ENCODE measurements at places on chromosomes 7 and 10.

DNA sequence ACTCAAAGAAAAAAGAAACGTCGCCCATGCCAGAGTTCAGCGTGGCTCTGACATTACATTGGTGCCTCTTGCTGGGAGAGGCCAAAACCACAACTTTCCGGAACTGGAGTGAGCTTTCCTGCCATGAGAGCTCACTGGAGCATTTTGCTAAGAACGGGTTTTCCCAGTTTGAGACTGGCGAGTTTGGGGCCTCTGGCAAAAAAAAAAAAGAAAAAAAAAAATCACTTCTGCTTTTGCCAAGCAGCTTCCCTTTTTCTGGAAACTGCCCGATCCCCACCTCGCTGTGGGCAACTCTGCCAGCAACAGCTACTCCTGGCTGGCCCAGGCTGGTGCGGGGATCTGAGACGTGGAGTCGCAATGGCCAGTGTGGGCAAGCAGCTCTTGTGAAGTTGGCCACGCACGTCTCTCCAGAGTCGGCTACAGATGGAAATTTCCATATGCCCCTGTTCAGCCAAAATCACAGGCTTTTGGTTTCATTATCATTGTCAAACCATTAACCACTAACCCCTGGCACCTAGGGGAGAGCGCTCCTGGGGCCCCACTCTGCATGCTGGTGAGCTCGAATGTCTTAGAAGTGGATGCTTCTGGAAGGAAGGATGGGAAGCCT lies 25.7 kb downstream of the PRKAG2 start:
- DNase-seq, result no peak

- DNase-seq, result no peak
Observed at GRCh38 chr7:70439651-70440050, 692.3 kb upstream of the GALNT17 start.

- no peak for DNase-seq
Observed at GRCh38 chr7:409339-410281, 110.0 kb downstream of the PDGFA start.

- no peak for DNase-seq
Observed at GRCh38 chr10:112519133-112519761, 72.2 kb downstream of the VTI1A start.

- no peak for DNase-seq
Observed at GRCh38 chr7:99387912-99388311, 13.4 kb downstream of the ARPC1B start.

DNA sequence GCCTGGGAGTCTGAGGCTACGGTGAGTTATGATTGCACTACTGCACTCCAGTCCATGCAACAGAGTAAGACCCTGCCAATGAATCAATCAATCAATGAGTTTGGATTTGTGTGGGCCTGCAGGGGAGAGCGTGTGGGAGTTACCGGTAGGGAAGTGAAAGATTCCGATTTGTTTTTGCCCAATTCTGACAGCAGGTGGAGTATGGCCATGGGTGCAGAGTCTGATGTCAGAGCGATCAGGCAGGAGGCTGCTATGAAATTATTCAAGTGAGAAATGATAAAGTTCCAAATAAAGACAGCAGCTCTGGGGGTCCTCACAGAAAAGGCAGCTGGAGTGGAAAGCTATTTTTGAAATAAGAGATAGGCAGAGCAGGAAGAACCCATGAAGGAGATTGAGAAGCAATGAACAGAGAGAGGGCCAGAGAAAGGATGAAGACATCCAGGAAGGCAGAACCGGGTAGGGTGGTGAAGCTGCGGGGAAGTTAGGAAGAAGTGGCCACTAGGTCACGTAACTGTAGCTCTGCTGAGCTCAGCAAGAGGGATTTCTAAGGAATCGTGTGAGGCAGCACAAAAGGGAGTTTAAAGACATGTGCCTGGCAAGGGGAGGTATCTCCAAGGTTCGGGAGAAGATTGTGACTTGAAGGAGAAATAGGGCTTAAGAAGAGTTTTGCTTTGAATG lies 93.7 kb upstream of the NMT2 start:
- DNase-seq, result peak; percentile 44

DNA sequence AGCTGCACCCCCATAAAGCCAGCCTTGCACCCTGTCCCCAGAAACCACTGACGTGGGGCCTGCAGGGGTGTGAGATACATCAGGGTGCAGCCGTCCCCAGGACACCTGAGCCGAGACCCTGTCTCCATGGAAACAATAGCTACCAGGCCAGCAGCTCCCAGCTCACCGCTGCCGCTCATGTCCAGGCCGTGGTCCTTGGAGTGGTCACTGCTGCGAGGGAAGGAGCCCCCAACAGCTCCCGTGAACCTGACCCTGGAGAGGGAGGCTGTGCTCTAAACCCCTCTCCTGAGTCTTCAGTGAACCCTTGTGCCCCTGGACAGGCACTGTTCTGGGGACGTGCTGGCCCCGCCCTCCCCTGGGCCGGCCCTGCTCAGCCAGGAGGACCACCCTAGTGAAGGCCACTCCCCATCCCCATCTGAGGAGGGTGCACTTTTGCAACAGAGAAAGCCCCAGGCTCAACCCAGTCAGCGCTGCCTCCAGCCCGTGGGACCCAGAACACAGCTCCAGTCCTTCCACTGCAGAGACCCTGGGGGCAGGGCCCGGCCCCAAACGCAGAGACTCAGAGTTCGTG lies 19.6 kb upstream of the INPP5A start:
- peak; percentile 15 for DNase-seq

DNA sequence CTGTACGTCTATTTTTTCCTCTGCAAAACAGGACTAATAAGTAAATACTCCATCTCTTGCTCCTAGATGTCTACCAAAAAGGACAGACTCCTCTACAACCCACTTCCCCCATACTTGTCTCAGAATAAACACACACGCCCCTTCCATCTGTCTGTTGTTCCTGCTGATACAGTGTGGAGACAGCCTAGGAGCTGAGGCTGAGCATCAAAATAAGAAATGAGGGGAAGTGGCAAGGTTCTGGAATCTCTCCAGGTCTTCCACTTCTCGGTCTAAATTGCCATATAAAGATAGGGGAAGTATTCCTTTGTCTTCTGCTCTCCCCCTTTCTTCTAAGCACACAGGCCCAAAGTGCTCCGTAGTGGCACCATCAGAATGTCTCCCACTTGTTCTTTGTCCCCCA lies 30.8 kb upstream of the VSIR start:
- no peak for DNase-seq

DNA sequence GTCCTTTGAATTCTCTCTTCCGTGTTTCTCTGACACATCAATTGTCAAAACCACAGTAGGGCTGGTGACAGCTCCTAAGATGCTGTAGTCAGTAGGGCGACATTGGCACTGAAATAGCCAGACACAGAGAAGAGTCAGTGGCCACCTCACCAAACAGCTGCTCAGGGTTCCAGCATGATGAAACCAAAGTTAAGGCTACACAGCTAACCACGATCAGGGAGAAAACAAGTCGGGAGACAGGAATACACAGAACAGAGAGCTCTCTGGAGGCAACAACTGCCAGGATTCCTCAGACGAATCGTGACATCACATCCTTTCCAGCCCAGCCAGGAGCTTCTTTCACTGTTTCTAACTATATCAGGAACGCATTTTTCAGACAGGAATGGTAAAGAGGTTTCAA lies 922.2 kb downstream of the SORCS1 start:
- DNase-seq, result no peak

GRCh38 chr10:37747081-37747480 lies 110.3 kb downstream of the ZNF248 start:
- DNase-seq, result no peak

GRCh38 chr7:14835384-14835783 lies 67.2 kb downstream of the DGKB start:
- DNase-seq, result no peak

DNA sequence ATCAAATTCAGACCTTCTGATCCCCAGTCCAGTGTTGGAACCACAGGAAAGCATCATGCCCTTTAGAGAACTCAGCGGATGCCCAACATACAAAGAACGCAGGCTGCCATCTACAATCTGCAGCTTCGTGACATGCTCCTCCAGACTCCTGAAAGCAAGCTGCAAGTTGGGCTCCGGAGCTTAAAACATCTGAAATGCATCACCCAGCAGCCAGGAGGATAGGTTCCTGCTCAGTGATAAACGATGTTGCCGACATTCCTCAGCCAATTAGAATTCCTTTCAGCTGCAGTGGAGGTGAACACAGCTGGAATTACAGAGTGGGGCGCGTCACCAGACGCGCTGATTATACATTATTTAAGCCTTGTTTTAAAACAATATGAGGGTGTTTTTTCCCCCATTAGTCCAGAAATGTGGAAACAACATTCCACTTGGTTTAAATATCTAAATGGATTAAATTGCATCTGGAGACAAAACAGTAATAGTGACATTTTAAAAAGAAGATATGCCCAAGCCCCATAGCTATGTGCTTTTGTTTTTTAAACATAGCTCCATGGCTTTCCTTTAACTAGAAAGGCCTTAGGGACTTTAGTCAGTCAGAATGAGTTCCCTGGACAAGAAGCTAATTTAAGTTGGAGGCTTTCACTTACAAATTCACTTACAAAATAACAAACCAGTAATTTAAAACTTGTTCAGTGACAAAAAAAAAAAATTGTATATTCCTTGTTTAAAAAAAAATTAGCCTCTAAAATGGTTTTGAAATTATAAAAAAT lies 6.3 kb downstream of the SMURF1 start:
- DNase-seq, result no peak

DNA sequence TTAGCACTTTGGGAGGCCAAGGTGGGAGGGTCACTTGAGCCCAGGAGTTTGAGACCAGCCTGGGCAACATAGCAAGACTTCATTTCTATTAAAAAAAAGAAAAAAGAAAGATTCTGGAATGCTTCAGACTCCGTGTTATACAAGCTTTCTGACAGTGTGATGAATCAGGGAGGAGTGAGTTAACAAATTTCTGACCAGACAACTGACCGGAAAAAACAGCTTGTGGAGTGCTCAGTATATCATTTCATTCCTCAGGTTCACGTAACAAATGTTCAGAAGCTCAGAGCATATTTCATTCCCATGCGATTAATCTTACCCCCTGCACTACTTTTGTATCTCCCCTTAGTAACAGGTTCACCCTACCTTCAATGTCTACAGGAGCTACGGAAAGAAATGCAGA lies 28.6 kb upstream of the TNPO3 start:
- no peak for DNase-seq

- DNase-seq, result no peak
Observed at GRCh38 chr7:99016196-99016595, 127.7 kb downstream of the SMURF1 start.

- no peak for DNase-seq
Observed at GRCh38 chr7:56537952-56538351, 421.7 kb upstream of the NUPR2 start.

DNA sequence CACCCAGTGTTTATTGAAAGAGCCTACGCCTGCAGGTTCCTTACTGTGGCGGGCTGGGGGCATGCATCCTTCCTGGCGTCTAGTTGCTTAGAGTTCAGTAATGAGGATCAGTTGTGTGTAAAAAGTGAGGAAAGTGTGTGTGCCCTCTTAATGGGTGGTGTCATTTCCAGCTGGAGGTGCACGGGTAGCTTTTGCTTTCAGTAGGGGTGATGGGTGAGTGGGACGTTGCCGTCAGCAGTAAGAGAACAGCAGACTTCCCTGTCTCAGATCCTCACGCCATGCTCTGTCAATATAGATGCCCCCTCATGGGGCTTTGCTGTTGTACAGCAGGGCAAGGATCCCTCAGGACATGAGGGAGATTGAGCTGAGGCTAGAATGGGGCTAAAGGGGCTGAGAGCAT lies 352.6 kb upstream of the GALNT17 start:
- no peak for DNase-seq

All from frontal cortex (tissue), 4 donors.